ENCODE measurements at places on chromosomes 11 and 22.

DNA sequence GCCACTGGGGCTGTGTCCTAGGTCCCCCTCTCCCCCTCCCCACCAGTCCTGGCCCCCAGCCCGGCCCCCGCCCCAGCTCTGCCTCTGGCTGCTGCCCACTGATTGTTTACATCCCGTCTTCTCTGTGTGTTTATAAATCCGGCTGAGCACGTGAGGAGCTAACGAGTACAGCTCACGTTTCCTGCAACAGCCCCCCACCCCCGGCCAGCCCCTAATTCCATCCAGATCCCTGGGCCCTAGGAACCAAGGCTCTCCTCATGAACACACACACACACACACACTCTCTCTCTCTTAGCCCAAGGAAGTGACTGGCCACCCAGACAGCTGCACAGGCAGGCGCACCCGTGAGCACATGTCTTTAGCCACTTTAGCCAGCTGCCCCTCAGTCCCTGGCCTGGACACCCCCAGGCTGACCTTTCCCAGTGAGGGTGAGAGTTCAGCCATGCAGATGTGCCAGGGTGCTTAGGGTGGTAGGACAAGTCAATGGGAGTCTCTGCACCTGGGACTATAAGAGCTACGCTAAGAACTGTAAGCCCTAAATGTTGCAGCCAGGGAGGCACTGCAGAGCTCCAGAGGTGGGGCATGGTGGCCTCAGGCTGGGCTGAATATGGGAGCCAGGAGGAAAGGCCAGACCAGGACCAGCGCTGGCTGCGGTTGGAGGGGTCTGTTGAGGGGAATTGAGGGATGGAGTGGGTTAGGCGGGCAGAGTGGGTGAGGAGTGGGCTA lies 2.9 kb downstream of the CLCF1 start:
- DNase-seq, result no peak

GRCh38 chr11:111186308-111186915 lies 59.1 kb upstream of the POU2AF2 start:
- DNase-seq, result peak; percentile 29

DNA sequence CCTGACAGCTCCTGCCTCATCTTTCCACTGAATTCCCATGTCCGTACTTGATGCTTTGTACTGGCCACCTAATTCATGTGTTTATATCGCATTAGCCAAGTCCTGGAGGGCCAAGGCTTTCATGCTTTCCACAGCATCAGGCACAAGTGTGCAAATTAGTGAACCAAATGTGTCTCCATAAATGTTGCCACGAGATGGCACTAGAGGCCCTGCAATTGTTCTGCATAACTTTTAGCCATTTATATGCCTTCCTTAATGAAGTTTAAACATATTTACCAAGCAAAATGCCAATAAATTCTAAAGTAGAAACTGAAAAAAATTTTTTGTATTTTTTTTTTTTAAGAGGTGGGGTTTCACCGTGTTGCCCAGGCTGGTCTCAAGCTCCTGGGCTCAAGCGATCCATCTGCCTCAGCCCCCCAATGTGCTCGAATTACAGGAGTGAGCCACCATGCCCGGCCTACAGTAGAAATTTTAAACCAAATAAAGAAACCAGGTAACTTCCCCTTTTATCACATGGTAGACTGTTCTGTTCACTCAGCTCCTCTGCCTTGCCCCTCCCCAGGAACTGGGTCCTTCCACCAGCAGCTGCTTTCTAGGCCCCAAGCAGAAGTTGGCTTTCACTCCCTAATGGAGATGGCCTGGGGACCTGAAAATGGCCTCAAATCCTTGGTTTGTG lies 20.8 kb upstream of the IL18BP start:
- DNase-seq, result peak; percentile 87

GRCh38 chr11:120112174-120112796 lies 25.6 kb downstream of the TRIM29 start:
- no peak for DNase-seq

DNA sequence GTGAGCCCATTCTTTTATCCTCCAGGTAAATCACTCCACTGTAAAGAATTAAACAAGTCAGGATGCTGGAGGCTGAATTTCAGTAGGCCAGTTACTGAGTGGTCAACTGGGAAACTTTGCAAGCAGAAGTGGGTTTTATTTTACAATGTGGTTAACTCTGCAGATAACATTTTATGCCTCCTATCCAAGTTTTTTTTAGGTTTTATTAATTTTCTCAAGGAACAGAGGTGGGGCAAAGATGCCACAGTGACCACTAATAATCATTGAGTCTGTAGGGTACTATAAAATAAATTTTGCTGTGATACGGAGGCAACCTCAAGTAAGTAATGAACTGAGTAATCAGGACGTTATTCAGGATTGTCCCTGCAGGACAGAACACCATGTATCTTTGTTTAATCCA lies 599.9 kb downstream of the METTL15 start:
- no peak for DNase-seq

Data from Kasumi-1 (cell line).